Spinal cord (tissue), 10 donors: ENCODE measurements at places on chromosomes 7 and 10. TPM values are rescaled to one million over a fixed set of nuclear protein-coding genes. Genes with fewer than 3 reads are reported as not detected.

GRCh38 chr10:126937026-126937425, 31.8 kb downstream of the DOCK1 start:
- DNase-seq, result no peak

- DNase-seq, result no peak
Observed at GRCh38 chr10:23174977-23175512, 17.1 kb upstream of the PTF1A start.

- DNase-seq, result peak; percentile 87
Observed at GRCh38 chr10:34200355-34200901, 614.7 kb downstream of the PARD3 start.

GRCh38 chr7:7742223-7742622, 23.8 kb upstream of the RPA3 start:
- DNase-seq, result no peak

DNA sequence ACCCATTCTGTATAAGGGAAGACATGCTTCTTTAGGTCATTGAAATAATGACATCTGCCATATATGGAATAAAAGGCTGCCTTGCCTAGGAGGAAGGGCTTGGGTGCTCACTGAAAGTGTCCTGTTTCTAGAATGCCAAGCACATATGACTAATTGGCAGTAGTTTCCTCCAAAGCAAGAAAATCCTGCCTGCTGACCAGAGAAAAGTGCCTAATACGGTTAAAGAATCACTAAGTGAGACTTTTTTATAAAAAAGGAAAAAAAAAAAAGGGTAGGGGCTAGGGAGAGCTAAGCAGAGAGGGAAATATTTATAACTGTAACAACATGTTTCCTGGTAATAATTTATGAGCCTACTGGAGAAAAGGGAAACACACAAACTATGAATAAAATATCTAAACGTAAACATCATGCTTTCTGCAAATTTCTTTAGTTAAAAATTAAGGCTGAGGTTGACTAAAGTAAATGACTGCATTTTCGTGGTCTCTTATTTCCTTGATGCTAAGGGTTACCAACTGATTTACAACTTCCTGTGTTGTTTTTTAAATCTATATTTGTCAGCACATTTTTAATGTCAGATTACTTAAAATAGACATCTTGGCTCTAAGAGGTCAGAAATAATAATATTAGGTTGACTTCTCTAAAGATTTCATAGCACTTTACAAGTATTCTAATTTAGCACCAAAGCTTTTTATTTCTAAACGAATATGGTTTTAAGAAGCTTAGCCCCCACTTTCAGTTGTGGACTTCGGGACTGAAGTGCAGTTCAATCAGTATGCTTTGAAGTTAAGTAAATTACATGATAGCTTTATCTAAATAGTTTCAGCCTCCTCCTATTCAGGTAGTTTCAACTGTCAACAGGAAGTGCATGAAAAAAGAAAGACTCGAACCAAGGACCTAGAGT, 89.6 kb downstream of the CABCOCO1 start:
- no peak for DNase-seq

GRCh38 chr7:144656965-144657517, 178.8 kb downstream of the TPK1 start:
- no peak for DNase-seq

DNA sequence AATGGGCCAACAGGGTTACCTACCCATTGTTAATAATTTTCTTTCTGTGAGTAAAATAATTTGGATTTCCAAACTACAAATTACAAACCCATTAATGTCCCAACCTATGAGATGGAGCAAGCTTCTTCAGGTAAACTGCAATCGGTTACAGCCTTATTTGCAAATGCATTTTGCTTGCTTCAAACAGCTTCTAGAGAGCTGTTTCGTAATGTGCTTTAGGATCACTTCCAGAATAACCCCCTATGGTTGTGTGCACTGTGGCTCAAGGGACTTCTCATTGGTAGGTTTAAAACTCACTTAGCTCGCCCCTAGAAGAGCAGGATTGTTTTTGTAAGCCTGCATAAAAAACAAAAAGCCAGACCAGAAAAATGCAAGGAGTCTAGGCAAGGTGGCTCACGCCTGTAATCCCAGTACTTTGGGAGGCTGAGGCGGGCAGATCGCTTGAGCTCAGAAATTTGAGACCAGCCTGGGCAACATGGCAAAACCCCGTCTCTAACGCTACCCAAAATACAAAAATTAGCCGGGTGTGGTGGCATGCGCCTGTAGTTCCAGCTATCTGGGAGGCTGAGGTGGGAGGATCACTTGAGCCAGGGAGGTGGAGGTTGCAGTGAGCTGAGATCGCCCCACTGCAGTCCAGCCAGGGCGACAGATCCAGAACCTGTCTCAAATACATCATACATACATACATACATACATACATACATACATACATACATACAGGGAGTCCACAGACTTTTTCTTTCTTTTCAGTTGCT, 3.3 kb upstream of the MAP3K8 start:
- DNase-seq, result no peak

GRCh38 chr10:48659790-48660189, 24.9 kb upstream of the WDFY4 start:
- DNase-seq, result no peak

- DNase-seq, result no peak
Observed at GRCh38 chr10:132676193-132676891, 109.6 kb downstream of the NKX6-2 start.

DNA sequence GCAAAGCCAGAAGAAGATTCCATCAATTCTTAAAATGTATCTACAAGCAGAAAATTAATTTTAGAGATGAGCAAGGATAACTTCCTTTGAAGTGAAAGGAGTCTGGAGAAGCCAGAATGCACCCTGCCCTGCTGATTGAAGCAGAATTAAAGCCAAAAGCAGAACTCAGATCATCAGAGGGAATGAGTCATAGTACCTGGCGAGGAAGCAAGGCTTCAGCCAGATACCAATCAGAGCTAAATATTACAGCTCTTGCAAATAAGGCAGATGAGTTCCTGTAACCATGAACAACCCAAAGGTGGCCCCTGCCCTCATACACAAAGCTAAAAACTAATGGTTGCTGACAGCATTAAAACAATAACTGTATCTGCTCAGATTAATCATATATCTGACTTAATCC, 10.4 kb downstream of the HTR7 start:
- DNase-seq, result no peak

DNA sequence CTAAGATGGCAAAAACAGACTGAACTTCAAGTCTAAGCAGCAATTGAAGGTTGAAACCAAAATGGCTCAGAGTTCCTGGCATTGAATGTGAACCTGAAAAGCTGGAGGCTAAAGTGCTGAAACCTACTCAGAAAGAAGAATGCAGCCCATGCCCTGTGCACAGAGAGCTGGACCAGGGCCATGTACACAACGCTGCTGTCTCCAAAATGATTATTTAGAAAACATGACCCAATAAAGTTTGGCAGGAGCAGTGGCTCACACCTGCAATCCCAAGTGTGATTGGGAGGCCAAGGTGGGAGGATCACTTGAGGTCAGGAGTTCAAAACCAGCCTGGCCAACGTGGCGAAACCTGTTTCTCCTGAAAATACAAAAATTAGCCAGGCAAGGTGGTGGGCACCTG, 158.9 kb downstream of the AKR1D1 start:
- DNase-seq, result no peak

GRCh38 chr7:80775897-80776296, 137.5 kb downstream of the CD36 start:
- DNase-seq, result no peak

GRCh38 chr10:79353726-79354125, 6.5 kb downstream of the PPIF start:
- no peak for DNase-seq

GRCh38 chr10:112221545-112221944, 38.0 kb upstream of the GPAM start:
- no peak for DNase-seq

- DNase-seq, result no peak
Observed at GRCh38 chr10:106158241-106158640, 1006.3 kb downstream of the SORCS1 start.

- DNase-seq, result no peak
Observed at GRCh38 chr7:21355406-21355874, 72.4 kb upstream of the SP4 start.

DNA sequence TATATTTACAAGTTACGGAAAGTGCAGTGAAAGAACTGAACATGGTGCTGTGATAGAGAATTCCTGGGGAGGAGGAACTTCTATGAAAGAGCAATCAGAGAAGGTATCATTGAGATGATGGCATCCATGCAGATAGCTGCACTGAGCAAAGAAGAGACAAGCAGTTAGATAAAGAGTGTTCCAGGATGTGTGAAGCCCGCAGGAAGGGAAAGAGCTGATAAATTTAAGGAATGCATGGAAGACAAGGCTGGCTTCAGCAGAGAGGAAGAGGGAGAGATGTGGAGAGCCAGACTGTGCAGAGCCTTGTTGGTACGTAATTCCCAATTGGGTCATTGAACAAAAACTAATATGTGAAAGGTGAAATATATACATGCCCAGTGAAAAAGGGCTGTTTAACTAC, 538.9 kb downstream of the INHBA start:
- no peak for DNase-seq

- no peak for DNase-seq
Observed at GRCh38 chr7:101255796-101256195, 10.9 kb upstream of the FIS1 start.

- DNase-seq, result no peak
Observed at GRCh38 chr10:25804505-25804904, 129.5 kb upstream of the MYO3A start.

GRCh38 chr10:119250641-119251314, 43.4 kb downstream of the GRK5 start:
- DNase-seq, result no peak

DNA sequence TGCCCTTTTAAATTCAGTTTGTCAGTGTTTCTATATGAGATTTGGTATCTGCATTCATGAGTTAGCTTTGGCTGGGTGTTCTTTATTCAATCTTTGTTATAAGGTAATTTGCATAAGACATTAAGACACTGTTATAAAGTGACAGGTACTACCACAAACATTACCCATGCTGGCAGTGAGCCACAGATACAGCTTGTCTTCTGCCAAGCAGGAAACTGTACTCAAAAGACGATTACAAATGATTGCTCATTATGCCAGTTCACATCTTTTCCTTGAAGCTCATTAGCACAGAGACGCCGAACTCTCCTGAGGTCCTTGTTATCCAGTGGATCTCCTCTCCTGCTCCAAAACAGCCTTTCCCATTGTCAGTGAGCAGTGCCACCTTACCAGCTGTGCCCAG, 30.4 kb downstream of the AMPH start:
- DNase-seq, result no peak

GRCh38 chr7:143008007-143008901, 18.7 kb downstream of the OR9A2 start:
- DNase-seq, result peak; percentile 69

- peak; percentile 96 for DNase-seq
Observed at GRCh38 chr10:97731346-97732051, 5.4 kb upstream of the ZFYVE27 start.

DNA sequence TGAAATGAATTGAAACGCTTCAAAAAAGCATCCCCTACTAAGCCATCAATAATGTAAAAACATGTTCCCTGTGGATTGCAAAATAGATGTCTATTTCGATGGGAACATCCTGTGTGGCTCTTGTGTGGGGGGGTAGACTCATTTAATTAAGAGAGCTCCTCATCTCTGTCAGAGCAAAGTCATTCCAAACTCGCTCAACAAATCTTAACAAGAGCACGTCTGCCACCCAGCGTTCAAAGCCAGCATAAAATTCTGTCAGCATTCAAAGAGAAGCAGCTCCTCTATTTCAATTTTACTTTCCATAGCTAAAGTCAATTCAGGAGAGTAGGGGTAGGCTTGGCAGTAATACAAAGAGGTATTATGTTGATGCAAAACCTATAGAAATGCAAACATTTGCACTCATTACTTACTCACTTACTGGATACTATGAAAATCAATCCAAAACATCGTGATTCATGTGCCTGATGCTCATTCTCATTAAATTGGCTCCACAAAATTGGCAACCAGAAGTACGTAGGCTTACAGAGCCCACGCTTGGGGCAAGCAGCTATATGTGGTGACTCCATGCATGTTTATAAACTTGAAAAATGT, 114.9 kb downstream of the IPMK start:
- peak; percentile 47 for DNase-seq

DNA sequence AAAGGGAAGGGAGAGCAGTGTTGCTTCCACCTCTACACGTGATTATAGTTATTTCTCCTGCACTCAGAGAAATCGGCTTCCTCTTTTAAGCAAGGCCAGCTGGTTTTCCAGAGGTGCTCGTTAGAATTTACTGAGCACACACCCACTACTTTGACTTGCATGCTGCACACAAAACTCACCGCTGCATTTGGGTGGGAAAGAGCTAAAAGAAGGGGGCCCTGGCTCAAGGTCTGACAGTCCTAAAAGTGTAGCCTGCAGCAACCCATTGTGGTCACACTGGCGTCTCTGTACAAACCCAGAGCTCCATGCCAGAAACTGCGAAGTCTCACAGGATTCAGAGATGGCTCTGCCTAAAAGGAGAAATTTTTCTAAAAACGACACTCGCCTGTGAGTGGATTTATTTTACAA, 133.7 kb downstream of the SLC25A13 start:
- DNase-seq, result no peak

DNA sequence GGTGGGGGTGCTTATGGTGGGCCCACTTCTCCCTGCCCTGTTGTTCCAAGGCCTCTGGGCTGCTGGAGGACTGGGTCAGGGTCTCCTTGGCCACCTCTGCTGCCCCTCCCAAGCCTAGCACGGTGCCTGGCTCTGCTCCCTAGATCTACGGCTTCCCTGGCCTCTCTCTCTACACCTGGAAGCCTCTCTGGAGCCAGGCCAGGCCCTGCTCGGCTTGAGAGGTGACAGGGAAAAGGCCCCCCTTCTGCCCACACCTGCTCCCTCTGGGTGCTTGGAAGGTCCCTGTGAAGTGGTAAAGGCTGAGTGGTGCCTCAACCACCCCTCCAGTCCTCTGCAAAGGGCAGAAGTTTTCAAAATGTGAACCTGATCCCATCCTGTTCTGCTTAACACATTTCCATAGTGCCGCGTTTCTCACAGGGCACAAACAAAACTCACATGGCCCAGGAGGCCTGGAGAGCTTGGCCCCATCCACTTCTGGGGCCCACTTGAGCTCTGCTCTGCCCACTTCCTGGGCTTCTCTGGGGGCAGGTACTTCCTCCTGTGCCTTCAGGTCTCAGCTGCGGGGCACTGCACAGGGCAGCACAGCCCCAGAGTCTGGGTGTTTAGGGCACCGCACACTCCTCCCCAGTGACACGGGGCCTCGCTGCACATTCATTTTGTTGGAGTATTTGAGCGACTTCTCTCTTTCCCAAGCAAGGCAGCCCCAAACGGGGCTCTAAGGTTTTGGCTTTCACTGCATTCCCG, 169.9 kb downstream of the PIP4K2A start:
- no peak for DNase-seq

Gene CALML3
- total RNA-seq, result not detected

Gene FAM221A
- total RNA-seq, result 12.1 TPM

Gene NEUROD6
- total RNA-seq, result 8.0 TPM

Gene PALD1
- total RNA-seq, result 26.3 TPM

Gene ANXA8L1
- total RNA-seq, result not detected

Gene ZNF775
- total RNA-seq, result 11.6 TPM

Gene NPSR1
- total RNA-seq, result 0.11 TPM

Gene TDRD1
- 1.9 TPM for total RNA-seq

Gene JCAD
- 169 TPM for total RNA-seq

Gene FRA10AC1
- total RNA-seq, result 21.8 TPM

Gene FAM13C
- total RNA-seq, result 28.2 TPM
